ENCODE measurements at places on chromosomes 16 and 17. TPM values are rescaled to one million over a fixed set of nuclear protein-coding genes. Genes with fewer than 3 reads are reported as not detected.
A peak's percentile ranks its signal among the peaks of the same experiment; 100 is the strongest.

- no peak for DNase-seq
These were observed 475.2 kb upstream of the WSB1 start for GRCh38 chr17:26818736-26819135.

DNA sequence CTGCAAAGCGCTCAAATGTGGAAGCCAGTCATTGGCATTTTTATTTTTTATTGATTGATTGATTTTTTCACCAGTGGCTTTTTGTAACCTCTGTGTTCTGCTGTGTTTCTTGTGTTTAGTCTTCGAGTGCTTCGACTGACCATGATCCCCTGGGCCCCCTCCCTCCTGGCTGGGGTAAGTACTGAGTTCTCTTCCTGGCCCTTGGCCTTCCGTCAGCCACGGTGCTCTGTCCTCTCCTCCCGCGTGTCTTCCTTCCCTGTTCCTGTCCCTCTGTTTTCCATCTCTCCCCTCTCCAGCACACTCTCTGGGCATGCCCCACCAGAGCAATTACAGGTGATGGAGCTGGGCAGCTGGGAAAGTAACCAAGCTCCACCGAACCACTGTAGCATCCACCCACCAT, 25.8 kb upstream of the CLEC18A start:
- no peak for DNase-seq

- DNase-seq = no peak
These were observed 77.2 kb downstream of the RTN4RL1 start for GRCh38 chr17:1947743-1948516.

DNA sequence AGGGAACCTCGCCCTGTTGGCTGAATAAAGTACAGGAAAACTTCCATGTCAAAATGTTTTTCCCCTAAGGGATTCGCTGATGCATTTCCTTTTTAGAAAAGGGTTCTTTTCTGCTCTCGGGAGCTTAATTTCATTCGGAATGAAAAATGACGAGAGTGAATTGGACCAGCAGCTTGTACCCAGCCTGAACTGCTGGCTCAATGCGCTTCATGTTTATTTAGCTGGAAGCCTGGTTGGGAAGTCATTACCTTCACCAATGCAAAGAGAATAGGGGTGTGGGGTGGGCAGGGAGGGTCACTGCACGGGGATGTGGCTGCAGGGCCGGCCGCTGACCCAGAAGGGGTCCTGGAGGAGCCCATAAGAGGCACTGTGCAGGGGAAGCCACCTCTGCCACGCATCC, 207.7 kb downstream of the ENGASE start:
- DNase-seq = no peak

DNA sequence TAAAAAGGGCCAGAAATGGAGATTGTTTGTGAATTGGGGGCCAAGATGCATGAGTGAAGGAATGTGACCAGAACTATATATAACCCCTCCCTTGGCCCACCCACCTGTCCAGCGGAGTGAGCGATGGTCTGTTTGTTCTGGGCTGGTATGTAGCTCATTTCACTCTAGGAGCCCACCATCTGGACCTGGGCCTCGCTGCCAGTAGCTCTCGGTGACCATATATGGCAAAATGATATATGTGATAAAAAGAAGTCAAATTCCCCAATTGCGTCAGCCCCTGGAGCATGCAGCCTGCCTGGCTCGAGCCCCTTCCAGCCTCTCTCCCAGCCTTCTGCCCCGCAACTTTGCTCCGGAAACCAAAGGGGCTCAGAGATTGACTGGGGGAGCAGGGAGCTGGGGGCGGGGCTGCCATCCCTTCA, 47.3 kb downstream of the CCDC42 start:
- DNase-seq = no peak

DNA sequence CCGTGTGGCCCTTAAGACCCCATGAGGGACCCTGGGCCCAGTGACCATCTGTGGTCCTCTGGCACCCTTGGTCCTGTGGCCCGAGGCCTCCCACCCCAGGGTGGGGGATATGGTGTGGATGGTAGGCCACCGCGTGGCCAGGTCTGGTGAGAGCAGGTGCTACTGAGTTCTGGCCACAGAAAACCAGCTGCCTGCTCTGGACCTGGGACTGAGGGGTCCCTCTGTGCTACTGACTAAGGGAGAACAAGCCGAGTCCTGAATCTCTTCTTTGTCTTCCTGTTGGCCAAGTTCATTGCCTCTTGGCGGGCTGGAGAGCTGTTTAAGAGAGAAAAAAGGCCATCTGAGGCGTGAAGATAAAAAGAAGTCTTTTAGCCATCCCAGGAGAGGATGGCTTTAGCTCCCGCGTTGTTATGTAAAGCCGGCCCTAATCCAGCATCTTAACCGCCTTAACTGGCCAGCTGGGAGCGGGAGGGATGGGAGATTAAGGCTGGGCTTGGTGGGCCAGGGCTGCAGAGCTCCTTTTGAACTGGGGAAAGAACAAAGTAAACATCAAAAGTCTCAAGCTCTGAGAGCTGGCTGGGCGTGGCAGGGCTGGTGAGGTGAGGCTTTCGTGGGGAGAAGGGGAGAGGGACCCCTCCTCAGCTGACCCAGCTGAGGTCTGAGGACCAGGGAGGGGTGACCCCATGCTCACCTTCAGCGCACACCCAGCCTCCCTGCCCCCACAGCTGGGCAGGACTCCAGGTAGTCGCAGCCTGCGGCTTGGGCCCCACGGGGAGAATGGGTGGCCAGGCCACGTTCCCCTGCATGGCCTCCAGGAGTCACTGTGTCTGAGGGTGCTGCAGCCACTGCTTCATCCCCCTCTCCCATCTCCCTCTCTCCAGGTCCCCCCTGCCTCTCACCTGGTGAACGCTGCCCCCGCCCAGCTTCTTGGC, 62.4 kb downstream of the NKD1 start:
- peak; percentile 53 for DNase-seq

DNA sequence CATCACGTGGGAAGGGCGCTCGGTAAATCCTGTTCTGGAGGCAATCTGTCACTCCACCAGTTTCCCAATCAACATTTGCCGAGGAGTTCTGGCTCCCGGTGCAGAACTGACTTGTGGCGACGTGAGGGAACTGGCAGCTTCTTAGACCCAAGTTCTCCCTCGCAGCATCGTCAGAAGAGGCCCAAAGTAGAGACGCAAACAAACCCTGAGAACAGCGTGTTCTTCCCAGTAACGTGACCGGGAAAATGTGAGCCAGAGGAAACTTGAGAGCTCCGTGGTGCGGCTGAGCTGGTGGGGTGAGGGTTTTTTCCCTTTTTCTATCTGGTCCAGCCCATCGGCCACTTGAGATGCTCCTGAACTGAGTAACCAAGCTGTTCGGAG, 158.9 kb upstream of the CACNG5 start:
- no peak for DNase-seq

GRCh38 chr17:31266042-31266441, 31.0 kb downstream of the OMG start:
- no peak for DNase-seq

DNA sequence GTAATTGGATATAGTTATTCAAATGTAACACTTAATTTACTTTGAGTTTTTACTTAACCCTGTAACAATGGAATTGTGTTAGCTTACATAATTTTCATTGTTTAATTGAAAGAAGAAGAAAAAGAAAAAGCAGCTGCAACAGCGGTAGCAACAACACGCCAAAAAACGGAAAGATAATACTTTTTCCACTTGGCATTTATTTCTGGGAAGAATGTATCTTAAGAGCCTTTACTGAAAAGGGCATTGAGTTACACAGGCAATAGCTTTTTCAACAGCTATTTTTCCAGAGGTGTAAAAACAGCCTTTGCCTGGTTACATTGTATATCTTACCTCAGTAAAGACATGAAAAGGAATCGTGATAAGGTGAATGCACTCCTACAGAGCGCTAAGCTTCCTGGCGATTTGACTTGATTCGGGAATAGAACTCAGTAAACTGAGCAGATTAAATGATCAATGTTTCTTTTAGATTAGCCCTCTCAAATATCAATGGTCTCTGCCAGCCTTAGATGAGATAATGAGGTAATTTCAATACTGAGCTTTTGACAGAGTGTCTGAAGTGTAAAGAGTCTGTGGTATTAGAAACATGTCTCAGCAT, 311.3 kb downstream of the CDH13 start:
- no peak for DNase-seq

- no peak for DNase-seq
These were observed 625.1 kb downstream of the HS3ST4 start for GRCh38 chr16:26316683-26317464.

- DNase-seq = no peak
These were observed 101.3 kb downstream of the ZFHX3 start for GRCh38 chr16:72946474-72947194.

DNA sequence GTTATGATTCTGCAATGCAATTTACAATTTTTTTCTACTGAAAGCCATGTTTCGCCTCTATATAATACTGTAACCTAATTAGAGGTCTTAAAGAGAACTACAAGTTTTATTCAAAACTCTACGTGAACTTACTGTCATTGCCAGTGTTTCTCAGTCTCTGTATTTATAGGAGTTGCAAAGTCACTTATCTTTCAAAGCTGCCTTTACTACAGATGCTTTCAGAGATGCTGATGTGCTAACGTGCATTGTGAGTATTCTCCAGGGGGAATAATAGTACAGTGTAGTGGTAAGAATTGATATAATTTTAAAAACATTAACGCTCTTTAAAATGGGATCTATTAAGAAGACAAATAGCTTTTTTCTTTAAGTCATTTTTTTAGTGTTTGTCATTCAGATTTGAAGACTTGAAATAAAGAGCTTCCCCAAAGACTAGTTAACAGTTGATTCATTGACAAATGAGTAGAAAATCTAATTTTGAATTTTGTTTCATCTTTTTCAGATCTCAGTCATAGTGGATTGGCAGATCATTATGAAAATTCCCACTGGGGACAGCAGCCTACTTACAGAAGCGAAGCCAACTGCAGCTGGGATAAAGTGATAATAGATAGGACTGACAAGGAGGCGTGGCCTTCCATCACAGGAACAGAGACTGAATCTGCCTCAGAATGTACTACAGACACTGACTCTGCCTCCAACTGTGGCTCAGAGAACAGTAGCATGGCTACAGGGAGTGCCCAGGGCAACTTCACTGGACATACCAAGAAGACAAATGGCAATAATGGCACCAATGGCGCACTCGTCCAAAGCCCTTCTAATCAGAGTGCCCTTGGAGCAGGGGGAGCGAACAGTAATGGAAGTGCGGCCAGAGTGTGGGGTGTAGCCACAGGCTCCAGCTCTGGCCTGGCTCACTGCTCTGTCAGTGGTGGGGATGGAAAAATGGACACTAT, 79.9 kb downstream of the TMC6 start:
- no peak for DNase-seq

- DNase-seq = no peak
These were observed 226.7 kb upstream of the CDH13 start for GRCh38 chr16:82400046-82400445.

GRCh38 chr17:4960279-4960922, 7.2 kb downstream of the SPAG7 start:
- no peak for DNase-seq

DNA sequence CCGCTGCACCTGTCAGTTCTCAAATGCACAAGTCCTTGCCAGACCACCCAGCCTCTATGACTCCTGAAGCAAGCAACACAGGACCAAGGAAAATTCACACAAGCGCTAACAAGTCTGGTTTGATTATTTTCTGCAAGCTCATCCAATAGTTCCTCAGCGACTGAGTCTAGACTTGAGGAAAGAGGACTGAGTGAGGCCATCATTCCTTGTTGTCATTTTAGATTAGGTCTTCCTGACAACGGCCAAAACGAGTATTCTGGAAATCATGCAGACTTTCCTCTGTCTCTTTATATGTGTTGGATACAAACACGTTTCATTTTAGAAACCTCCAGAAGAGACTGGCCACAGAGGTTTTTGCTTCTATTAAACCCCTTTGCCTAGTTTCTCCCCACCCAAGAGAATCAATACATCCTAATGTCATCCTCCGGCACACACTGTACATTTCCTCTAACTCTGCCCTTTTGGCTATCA, 561 bp downstream of the CCDC47 start:
- DNase-seq = no peak

GRCh38 chr16:87416826-87417527, 24.8 kb downstream of the MAP1LC3B start:
- DNase-seq = peak; percentile 68

DNA sequence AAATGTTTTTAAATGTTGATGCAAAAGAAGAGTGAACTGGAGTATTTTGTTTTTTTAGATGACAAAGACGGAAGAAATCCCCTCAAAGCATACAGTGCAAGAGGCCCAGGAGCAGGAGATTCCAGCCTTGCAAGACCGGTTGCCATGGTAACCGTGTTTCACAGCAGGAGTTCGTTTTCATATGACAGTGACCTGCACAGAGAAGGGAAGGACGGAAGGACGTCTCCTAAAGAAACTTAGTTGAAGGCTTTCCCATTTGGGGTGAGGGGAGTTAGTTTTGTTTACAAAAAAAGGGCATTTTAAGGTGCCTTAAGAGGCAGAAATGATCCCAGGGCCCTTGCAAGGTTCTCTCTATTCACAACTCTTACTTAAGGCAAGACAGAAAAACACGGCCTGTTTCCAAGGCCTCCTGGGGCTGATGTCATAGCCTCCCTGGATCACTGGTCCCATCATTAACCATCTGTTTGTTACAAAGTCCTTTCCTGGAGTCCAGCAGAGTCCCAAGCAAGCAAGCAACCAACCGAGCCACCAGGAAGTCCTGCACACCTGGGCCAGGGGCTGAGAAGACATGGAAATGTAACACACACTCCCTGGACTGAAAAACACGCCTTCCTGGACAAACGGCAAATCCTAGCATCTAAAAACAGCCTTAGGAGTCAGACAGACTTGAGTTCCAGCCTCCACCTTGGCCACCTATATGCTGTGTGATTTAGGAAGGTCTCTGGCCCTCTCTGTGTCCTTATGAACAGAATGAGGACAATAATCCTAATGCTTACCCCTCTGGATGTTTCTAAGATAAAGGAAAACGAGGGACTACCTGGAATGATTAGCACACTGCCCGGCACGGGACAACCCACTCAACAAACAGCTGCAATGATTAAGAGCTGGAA, 30.3 kb upstream of the RPH3AL start:
- no peak for DNase-seq

DNA sequence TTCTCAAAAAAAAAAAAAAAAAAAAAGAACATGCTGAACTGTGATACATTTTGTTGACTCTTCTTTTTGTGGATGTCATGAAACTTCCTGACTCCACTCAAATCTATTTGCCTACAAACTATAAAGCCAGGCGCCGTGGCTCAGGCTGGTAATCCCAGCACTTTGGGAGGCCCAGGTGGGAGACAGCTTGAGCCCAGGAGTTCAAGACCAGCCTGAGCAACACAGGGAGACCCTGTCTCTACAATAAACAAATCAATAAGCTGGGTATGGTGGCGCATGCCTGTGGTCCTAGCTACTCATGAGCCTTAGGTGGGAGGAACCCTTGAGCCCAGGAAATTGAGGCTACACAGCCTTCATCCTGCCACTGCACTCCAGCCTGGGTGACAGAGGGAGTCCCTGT, 1.5 kb upstream of the NT5C start:
- DNase-seq = no peak

SLC16A13 gene
- 1.8 TPM for total RNA-seq

MRPL58 gene
- 51.4 TPM for total RNA-seq

SLC46A1 gene
- 7.7 TPM for total RNA-seq

CHAD gene
- total RNA-seq = 0.16 TPM

PDILT gene
- not detected for total RNA-seq

EVPLL gene
- total RNA-seq = not detected

TMC8 gene
- total RNA-seq = 4.3 TPM

EPX gene
- total RNA-seq = not detected

PROCA1 gene
- total RNA-seq = 0.73 TPM

GPS1 gene
- total RNA-seq = 80.9 TPM

All from Right ventricle myocardium inferior (tissue), 1 donor.